ENCODE measurements at places on chromosomes 3 and 15. TPM values are rescaled to one million over a fixed set of nuclear protein-coding genes. Genes with fewer than 3 reads are reported as not detected.

GRCh38 chr15:69140306-69140705 lies 20.1 kb upstream of the GLCE start:
- DNase-seq, result no peak
- no peak overlapping the region for H3K4me3 ChIP-seq
- no peak overlapping the region for H3K27ac ChIP-seq

The CLEC3B gene
- 130 TPM for total RNA-seq

The COL6A5 gene
- not detected for total RNA-seq

The UROC1 gene
- total RNA-seq, result not detected

The MAPKBP1 gene
- 27.6 TPM for total RNA-seq

Data from ascending aorta (tissue), 2 donors.